ENCODE measurements at places on chromosomes 7 and 10. TPM values are rescaled to one million over a fixed set of nuclear protein-coding genes. Genes with fewer than 3 reads are reported as not detected.

ADRA2A gene
- total RNA-seq: not detected

INHBA gene
- total RNA-seq: 2.2 TPM

GRCh38 chr7:107746006-107746405 lies 2.1 kb downstream of the CBLL1 start:
- DNase-seq: no peak

DNA sequence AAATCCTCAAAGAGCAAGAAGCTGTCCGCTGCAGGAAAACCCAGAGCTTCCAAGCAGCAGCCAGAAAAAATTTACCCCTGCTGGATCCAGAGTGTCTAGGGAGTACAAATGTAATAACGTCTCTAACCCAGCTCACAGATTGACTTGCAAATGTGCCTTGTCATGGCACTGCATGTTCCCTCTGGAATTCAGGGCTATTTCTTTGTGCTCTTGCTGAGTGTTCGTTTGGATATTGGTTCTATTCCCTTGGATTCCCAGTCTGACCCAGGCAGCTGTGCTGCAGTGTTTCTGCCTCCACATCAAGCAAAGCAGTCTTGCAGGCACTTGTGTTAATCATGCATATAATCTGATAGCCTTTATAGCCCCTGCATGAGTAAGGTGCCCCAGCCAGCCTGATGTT lies 209.9 kb upstream of the GHITM start:
- DNase-seq: no peak

DNA sequence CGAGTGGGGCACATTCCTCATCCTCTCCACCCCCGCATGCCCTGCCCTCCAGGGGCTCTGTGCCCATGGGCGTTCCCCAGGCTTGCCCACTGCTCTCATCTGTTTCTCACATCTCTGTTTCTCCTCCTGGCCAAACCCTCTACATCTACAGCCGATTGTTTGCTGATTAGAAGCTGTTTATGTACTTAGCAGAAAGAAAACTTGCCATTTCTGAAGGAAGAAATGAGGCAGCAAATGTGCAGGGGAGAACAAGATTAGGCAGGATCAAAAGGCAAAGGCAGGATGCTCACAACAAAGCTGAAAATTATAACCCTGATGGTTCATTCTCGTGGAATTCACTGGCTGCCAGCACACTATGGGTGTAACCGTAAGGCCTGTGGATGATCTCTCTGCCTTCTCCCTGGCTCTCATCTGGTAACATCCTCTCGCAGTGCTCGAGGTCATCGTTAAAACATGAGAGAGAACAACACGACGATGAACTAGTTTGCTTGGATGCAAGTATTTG lies 111.6 kb upstream of the KLF14 start:
- DNase-seq: peak; percentile 27
